ENCODE measurements at places on chromosomes 4 and X.

DNA sequence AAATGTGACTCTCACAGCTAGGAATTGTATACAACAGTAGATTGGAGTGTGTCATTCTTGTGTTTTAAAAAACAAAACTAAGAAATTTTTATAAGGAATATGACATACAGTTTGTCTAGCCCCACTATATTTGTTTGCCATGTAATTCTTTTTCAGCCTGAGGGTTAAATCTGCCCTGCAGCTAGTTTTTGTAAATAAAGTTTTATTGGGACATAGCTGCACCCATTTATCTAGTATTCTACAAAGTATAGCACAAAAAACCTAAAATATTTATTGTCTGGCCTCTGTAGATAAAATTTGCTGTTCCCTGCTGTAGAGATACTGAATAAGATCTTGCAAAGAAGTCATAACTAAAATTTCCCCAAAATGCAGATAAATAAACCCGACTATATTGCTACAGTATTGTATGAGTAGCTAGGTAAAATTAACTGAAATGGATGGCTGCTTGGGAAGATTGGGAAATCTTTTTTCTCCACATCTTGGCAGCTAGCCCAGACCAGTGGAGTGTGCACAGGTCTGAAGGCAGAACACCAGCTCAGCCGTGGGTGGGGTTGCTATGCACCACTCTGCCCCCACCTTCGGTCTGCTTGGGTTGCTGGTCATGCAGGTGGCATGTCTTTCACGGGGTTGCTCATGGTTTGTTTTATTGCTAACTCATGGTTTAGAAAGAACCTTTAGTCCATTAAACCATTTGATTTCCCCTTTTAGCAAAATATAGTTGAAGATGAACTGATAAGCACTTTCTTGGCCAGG, 127.9 kb downstream of the KLHL8 start:
- peak; percentile 47 for DNase-seq

DNA sequence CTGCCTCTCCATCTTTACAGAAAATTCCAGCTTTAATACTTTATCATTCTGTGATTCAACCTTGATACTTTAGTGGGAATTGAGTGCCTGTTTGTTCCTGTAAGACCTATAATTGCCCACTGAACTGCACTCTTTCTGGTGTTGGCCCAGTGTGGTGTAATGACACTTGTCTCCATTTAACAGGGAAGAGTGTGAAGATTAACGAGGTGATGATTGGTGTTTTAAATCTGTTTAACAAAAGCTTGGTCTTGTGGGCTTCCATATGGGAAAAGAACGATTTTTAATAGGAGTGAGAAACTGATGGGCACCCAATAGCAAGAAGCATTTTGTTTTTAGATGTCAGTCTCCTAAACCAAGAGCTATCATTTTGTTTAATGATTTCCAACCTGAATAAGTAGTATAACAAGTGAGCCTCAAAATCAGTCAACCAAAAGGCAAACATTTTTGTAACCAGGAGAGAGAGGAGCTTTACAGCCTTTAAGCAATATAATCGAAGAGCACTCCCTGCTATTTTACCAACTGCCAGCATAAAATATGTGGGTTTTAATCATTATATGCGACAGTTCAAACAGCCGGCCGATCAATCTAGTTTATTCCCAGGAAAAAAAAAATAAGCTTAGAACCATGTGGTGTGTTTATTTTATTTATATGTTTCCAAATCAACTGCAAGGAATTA, 50.2 kb downstream of the SUPT20HL1 start:
- no peak for DNase-seq

DNA sequence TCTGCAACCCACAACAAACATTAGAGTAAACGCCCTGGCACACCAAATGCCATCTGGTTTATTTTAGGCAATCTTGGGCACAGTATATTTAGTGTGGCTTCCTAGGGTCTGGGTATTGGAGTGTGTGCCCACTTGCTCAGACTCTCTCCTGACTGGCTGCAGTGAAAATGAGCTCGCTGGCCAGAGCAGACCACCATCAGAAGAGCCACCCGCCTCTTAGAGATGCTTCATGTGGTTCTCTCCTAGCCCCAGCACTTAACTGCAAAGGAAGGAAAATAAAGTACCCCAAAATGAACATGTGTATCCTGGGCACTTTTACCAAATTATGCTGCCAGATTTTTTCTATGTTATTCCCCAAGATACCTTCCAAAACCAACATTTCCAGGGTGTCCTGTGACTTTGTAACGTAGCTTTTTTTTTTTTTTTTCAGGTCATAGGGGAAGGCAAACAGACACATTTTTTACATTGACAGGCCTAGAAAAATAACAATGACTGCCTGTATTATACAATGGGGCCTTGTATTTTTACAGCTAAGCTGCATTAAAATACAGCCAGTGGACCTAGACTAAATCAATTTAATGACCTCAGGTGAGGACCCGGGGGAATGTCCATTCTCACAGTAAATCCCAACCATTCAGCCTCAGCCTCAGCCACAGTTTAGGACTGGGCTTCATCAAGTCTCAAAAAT, 193.7 kb downstream of the RASL11B start:
- no peak for DNase-seq

DNA sequence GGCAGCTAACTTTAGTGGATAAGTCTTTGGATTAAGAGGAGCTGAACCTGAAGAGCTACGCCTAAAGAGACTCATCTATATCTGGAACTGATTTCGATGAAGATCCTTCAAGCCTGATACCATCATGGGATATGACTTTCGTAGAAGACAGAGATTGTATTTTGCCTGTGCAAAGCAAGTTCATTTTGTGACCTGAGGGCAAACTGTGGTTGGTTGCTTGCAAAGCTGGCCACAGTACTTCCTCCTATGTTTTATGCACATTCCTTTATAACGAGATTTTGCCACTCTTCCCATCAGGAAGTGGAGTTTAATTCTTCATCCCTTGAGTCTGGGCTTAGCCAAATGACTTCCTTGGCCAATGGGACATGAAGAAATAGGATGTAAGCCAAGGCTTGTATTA, 519.3 kb upstream of the NR3C2 start:
- no peak for DNase-seq

DNA sequence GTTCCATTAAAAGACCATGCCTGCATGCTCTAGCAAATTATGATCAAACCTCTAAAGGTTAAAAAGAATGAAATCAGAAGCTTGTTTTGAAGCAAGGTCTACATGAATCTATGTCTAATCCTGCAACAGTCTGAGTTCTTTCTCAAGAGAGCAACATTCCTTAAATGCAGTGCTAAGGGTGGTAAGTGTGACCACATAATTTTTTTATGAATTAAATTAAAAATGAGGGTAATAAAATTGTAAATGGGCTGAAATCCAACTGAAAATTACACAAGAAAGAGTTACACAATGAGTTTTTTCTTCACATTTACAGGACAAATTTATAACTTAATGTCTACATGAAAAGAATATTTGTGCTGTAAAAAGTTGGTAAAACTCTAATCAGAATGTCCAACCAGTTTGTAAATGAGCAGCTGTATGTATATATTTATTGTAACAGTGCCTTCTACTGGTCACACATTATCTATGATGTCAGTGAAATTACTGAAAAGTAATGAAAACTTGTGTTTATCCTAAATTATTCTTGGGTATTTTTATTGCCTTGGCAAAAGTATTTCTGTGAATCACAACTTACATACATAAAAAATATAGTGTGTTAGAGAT, 336.3 kb upstream of the PITX2 start:
- no peak for DNase-seq

- DNase-seq: no peak
Observed at GRCh38 chr4:20565075-20565721, 135.1 kb upstream of the PACRGL start.

DNA sequence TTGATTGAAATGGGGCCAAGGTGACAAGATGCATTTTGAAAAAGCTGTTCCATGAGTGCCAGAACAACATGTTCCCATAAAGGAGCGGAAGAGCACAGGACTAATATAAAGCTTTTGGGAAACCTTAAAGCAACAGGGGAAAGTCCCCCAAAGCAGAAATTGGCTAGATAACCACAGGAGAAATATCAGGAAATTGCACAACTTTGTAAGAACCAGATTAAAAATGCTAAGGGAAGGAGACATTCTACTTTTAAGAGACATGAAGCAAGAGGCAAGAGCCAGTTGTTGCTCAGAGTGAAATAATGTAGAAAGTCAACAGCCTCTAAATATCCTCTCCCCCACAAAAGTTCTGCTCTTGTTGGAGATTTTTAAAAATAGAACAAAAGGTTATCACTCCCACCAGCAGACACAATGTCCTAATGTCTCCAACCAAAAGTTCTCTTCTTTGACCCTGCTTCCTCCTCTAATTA, 85.2 kb upstream of the LNX1 start:
- no peak for DNase-seq

- no peak for DNase-seq
Observed at GRCh38 chr4:101527188-101527587, 179.9 kb upstream of the PPP3CA start.

DNA sequence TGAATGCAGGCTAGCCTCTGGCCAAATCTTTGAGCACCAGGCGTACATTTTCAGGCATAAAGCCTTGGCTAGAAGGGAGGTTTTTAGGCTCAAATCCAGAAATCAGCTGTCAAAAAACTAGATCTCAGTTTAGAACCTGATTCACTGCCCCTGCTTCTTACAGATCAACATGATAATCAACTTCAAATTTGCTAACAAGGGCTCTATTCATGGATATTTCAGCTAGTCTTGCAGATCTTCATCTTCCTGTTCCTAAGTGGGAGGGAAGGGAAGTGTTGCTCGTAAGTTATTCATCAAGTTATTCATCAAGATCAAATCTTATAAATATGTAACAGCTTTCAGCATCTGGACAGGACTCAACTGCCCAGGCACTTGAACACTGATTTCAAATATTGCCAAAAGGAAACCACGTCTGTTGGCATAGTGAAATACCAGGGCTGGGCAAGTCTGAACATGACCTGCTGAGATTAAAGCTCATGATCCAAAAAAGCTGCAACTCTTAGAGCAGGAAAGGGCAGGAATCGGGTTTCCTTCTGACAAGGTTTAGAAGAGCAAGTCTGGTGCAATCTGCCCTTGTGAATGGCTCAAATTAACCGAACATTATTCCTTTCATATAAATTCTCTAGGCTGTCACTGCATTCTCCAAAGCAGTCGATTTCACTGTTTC, 200.3 kb downstream of the PDGFC start:
- DNase-seq: no peak

GRCh38 chr4:42655921-42656678, 805 bp downstream of the ATP8A1 start:
- DNase-seq: peak; percentile 51

DNA sequence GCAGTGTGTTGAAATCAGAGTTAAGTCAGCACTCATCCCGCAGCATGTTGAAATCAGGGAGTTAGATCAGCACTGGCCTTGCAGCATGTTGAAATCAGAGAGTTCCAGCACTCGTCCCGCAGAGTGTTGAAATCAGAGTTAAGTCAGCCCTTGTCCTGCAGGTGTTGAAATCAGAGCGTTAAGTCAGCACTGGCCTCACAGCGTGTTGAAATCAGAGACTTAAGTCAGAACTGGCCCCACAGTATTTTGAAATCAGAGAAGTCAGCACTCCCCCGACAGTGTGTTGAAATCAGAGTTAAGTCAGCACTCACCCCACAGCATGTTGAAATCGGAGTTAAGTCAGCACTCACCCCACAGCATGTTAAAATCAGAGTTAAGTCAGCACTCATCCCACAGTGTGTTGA, 10.9 kb upstream of the UVSSA start:
- DNase-seq: no peak

DNA sequence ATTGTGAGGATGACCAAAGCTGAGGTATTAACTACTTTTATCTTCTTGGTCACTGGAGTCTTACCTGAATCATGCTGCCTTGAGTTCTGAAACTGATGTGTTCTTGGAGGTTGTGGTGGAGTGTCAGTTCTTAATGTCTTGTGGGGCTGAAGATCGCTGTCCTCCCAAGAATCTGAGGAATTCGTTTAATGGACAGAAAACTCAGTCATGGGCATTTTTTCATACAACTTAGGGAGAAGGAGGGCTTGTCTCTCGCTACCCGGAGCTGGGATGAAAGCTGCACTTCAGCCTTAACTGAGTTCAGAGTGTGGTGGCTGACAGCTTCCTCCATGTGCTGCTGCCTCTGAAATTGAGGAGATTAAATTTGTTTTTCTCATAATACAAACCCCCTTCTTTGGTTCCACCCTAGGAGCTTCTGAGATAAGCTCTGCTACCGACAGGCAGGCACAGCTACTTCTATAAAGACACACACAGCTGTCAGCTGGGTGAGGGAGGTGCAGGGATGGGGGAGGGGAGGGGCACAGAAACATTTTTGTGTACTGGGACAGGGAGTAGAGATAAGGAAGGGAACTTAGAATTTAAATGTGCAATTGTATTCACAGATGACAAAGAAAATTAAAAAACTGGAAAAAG, 30.8 kb downstream of the RBBP7 start:
- no peak for DNase-seq

DNA sequence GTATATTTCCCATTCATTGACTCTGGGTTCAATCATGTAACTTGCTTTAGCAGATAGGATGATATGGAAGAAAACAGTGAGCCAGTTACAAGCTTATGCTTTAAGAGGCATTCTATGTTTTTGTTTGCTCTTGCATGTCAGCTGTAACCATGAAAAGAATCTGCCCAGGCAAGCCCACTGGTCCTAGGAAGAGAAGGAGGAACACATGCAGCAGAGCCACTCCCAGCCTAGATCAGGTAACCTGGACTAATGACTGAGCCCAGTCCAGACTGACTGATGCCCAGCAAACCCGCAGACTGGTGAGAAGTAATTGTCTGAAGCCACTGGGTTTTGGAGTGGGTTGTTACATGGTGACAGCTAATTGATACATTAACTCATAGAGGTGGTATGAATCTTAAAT, 167.9 kb downstream of the COL4A6 start:
- no peak for DNase-seq

DNA sequence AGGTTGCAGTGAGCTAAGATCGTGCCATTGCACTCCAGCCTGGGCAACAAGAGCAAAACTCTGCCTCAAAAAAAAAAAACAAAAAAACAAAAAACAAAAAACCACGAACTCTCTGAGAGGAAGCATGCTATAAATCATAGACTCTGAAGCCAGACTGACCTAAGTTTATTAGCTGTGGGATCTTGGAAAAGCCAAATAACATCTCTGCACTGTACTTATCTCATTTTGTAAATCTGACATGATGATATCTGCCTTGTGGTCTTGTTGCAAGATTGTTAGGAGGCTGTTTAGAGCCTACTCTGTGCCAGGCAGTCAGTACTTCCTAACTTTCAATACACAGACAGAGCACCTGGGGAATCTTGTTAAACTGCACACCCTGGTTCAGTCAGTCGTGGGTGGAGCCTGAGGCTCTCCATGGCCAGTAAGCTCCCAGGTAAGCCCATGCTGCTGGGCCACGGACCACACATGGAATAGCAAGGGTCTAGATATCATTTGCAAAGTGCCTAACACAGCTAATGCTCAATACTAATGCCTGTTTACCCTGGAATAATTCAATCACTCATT, 107.6 kb upstream of the SMIM10 start:
- no peak for DNase-seq

DNA sequence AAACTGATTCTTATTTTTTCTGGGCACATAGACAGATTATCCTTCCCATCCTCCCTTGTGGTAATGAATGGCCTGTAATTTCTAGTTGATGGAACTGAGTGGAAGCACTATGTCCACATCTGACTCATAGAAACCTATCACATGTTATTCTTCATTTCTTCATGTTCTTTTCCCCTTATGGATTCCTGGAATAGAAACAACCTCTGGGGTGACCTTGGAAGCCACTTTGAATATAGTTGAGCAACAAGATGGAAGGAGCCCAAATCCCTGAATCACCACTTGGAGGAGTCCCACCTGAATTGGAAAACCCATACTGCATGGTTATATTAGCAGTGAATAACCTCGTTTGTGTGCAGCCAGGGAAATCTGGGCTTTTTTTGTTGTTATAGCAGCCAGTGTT, 137.8 kb downstream of the MID1IP1 start:
- no peak for DNase-seq

All from dorsolateral prefrontal cortex (tissue), 122 donors.